Putamen (tissue), 1 donor: ENCODE measurements at places on chromosomes 1 and 21.

GRCh38 chr1:6262555-6263420, 1.9 kb upstream of the GPR153 start:
- DNase-seq: no peak

DNA sequence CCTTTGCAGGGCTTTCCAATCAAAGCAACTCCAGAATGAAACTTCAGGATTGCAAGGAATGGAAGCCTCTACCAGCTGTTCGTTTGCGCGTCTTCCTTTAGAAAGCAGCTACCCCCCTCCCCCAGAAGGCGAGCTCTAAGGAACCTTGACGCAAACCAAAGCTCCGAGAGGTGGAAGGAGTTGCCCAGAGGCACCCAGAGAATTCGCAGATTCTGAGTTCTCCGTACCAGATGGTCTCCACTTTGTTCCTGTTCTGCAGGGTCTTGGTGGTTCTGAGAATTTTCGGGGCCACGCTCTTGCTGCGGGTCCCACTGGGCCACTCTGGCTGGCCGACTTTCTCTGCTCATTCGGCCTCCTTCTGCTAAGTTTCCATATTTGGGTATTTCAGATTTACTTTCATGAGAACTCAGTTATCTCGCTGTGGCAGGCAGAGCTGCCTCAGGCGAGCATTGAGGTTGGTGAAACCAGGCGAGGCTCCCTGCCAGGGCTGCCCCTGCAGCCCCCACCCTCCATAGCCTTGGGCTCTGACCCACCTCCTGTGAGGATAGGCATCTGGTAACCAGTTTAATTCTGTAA, 801 bp downstream of the TRAF5 start:
- peak; percentile 18 for DNase-seq

DNA sequence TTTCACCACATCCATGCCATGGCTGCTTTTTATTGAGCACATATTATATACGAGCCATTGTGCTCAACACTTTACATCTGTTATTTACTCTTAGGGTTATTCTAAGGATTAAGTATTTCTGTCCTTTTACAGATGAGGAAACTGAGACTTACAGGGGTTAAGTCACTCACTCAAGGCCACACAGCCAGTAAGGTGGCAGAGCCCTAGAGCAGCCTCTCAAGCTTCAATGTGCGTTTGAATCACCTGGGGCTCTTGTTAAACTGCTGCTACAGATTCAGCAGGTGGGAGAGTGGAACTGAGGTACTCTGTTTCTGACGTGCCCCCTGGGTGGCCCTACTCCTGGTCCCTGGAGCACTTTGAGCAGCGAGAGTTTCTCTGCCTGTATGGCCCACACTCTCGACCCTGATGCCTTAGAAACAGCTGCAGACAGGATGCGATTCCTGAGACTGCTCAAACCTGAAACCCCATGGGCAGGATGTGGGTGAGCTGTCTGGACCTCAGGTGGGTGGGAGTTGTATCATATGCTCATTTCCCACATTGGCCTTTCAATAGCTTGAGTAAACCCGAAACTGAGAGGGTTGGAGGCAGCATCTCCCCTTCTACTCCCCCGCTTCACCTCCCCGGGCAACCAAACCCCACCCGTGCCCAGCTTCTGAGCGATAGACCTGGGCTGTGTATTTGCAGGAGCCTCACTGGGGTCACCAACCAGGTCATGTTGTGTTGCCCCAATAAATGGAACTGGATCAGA, 59.3 kb downstream of the MAN1C1 start:
- DNase-seq: no peak

- DNase-seq: no peak
These were observed 20.6 kb upstream of the NPL start for GRCh38 chr1:182768963-182769362.

DNA sequence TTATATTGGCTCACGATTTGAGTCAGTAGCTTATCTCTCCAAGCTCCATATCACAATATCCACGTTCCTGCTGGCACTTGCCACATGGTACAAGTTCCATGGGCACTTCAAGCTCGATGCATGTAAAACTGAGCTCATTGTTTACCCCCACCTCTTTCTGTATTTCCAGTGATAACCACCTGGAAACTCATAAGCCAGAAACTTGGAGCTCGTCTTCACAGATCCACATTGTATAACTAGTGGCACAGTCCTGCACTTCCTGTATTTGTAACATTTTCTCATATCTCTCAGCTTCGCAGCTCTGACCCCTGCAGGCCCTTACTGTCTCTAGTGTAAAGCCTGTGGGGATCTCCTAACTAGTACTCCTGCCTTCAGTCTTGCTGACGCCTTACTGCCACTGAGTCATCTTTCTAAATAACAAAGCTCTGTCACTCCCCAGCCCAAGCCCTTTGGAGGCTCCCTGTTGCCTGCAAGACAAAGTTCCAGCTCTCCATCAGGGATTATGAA, 6.5 kb upstream of the C2CD4D start:
- no peak for DNase-seq
